Renal cortical epithelial cell (primary cell): ENCODE measurements at places on chromosomes 11 and 22.

GRCh38 chr11:133228471-133229329, 303.6 kb downstream of the OPCML start:
- no peak for DNase-seq

DNA sequence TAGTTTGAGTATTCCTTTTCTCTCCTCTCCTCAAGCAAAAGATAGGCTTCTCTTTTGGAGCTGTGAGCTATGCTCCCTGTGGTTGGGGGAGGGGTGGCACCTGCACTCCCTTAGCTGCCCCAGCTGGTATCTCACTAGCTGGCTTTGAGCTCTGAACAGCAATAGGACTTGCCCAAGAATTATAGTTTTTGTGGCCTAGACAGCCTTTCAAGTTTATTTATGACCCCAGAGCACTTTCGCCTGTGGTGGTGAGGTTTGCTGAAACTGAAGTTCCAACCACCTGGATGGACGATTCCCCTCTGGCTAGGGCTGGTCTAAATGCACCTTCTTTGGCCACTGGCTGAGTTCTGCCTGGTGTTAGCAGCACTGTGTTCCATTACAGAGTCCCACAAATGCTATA, 37.1 kb upstream of the SLC37A2 start:
- DNase-seq, result no peak

DNA sequence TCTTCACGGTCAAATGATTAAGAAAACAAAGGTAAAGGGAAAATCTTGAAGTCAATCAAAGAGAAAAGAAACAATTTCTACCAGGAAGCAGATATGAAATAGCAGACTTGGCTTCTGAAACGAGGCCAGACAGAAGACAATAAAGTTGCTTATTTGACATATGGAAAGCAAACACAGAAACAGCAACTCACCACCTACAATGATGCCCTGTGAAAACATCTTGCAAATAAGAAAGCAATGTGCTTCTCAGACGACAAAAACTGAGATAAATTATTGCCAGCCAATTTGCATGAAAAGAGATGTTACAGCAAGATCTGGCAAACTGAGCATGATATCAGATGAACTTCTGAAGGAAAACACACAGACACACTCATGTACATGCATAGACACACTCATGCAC, 45.9 kb upstream of the CTSC start:
- no peak for DNase-seq

GRCh38 chr11:126414615-126415014, 59.1 kb downstream of the ST3GAL4 start:
- DNase-seq, result peak; percentile 53

GRCh38 chr11:61429346-61429690, 457 bp downstream of the CPSF7 start:
- DNase-seq, result no peak

DNA sequence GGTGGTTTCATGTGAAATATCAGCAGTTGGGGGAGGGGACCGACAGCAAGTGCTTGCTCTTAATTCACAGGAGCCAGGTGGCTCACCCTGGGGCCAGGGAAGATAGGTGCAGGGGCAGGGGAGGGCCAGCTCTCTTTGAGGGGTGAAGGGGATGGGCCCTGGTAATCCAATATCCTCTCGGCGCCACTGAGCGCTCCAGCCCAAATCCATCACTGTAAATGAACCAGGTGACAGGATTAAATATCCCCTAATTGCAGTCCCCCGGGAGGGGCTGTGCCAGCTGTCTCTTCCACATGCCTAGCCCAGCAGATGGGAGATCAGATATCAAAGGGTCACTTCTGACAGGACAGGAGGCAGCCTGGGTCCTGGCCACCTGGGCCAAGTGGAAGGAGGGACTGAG, 531.8 kb upstream of the CADM1 start:
- DNase-seq, result no peak

DNA sequence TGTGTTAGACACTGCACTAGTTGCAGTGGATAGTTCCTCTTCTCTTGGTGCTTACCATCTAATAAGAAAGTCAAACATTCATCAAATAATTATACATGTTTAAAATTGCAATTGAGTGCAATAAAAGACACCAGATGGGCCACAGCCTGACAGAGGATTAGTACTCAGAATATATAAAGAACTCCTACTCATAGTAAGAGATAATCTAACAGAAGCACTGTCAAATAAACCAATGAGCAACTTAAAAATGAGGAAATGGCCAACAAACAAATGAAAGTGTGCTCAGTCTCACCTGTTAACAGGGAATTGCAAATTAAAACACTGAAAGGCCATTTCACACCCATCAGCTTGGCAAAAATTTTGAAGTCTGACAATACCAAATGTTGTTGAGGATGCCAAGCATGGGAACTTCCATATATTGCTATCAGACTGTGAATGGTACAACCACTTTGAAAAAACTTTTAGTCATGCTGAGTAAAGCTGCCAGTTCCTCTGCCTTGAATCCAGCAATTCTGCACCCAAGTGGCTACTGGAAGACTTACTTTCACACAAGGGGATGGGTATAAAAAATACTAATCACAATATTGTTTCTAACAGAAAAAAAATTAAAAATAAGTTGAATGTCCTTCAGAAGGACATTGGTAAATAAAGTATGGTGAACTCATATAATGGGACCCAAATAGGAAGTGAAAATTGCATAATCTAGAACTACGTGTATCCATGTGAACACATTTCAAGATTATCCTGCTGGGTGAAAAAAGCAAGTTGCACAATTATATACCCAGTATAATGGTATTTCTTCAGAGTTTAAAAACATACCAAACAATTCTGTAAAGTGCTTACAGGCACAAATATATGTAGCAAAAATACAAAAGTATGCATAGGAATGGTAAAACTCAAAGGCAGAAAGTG, 41.4 kb upstream of the CREB3L1 start:
- no peak for DNase-seq

DNA sequence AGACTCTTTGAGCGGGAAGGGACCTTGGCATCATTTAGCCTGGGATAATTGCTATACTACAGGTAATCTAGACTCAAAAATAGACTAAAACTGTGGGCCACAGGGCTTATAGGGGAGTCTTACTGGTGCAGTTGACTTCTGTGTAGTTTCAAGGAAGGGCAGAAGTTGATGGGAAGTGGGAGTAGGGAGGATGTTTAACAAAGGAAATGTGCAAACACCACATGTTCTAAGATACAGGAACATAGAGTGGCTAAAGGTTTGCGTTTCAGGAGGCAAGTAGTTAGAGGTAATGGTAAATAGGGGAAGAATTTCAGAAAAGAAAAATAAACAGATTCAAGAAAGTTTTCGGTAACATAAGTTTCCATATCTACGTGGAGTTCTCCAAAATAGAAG, 14.4 kb upstream of the SORL1 start:
- DNase-seq, result no peak

GRCh38 chr11:74559110-74559933, 33.1 kb upstream of the POLD3 start:
- peak; percentile 60 for DNase-seq
